CD4-positive, alpha-beta T cell treated with Interferon alpha-2 for 1 hour (primary cell): ENCODE measurements at places on chromosomes 11 and 22.

DNA sequence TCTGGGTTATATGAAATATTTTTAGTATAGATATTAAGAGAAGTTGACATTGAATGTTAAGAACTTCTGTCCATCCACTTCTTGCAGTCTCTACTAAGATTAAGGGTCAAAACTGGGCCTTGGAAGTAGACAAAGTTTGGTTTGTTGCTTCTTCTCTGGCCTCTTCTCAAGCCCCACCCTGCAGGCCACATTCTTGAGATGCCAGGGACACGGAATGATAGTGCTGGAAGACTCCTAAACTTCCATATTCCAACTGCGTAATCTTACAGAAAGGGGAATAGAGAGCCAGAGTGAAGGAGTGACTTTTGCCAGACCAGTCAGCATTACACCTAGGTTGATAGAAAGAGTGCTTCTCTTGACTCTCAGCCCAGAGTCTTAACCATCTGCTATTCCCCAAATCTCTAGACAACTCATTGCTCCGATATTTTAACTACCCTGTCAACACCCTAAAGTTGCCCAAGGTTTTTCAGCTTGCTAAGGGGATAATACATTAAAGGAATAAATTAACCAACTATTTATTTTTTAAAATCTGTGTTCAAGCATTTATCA lies 136.4 kb upstream of the SYN3 start:
- no peak for DNase-seq

DNA sequence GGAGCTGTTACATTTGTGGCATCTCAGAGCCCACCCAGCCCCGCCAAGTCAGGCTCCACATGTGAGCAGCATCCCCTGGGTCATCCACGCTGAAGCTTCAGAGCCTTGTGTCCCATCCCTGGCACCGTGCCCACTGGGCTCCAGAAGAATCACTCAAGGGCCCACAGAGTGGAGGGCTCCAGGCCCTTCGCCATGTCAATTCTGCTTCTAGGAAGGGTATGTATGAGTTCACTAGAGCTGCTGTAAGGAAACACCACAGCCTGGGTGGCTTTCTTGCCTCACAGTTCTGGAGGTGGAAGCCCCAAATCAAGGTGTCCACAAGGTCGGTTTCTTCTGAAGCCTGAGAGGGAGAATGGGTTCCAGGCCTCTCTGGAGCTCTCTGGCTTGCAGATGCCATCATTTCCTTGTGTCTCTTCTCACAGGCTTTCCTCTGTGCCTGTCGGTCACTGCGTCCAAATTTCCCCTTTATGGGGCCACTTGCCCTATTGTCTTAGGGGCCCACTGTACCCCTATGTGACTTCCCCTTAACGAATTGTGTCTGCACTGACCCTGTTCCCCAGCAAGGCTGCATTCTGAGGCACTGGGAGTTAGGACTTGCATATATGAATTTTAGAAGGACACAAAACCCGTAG lies 1476.0 kb downstream of the TBC1D22A start:
- DNase-seq, result no peak

DNA sequence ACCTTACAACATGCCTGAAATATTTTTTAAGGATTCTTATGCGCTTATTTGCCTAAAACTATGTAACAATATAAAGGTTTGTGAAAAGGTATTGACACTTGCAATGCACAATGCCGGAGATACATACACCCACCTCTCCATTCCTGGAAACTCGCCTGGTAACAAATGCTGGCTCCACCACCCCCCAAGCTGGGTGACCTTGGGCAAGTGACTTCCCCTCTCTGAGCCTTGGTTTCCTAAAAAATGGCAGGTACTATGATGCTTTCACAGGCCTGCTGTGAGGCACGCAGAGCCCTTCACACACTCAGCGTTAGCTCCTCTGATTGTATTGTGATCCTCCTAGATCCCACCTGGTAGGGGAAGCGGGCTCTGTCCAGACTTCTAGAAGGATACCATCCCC lies 2.3 kb downstream of the GAL3ST1 start:
- no peak for DNase-seq

GRCh38 chr11:35620795-35621194 lies 2.5 kb downstream of the FJX1 start:
- DNase-seq, result no peak

GRCh38 chr22:49983148-49984042 lies 22.8 kb downstream of the PIM3 start:
- DNase-seq, result peak; percentile 65

GRCh38 chr22:29877620-29878019 lies 5.4 kb upstream of the MTMR3 start:
- no peak for DNase-seq

- no peak for DNase-seq
These were observed 22.7 kb upstream of the YPEL1 start for GRCh38 chr22:21758091-21758864.

GRCh38 chr11:104944076-104944475 lies 24.3 kb downstream of the CASP4 start:
- no peak for DNase-seq

- no peak for DNase-seq
These were observed 16.3 kb upstream of the OPCML start for GRCh38 chr11:133548641-133549040.

DNA sequence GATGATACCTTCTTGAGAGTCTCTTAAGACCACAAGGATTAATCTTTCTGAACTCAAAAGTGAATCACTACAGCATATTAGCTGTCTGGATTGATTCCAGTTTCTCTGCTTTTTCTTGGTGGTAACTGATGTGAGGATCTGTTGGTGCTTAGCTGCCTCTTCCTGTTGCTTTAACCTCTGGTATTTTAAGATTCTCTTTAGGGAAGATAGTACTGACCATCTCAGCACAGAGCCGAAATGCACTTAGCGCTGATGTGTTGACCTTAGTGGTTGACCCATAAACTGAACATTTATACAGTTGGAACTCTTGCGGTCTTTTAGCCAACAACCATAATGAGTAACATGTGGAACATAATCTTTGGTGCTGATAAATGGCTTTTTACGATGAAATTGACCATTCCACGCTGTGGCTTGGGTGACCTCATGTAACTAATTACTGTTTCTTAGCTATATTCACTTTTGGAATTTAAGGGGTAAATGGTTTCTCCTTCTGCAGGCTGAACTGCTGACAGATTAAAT lies 33.7 kb downstream of the APLP2 start:
- DNase-seq, result no peak

DNA sequence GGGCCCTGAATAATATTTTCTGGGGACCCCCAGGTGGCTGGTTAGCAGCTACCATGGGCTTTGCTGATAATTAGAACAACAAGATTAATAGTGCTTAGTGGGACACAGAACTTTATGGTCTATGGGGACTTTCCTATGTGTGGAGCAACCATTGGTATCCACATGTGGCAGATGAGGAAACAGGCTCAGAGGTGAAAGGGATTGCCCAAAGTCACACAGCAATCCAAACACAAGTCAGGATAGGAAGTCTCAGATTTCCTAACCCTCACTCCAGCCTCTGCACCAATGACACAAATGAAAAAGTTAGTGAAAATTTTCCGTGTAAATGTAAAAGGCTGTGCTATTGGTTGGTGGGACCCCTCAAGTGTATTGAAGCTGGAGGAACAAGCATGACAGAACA lies 15.3 kb upstream of the SLCO2B1 start:
- DNase-seq, result no peak

- no peak for DNase-seq
These were observed 142.4 kb downstream of the KIRREL3 start for GRCh38 chr11:126857860-126858808.

GRCh38 chr11:35937700-35938099 lies 6.2 kb upstream of the LDLRAD3 start:
- no peak for DNase-seq

DNA sequence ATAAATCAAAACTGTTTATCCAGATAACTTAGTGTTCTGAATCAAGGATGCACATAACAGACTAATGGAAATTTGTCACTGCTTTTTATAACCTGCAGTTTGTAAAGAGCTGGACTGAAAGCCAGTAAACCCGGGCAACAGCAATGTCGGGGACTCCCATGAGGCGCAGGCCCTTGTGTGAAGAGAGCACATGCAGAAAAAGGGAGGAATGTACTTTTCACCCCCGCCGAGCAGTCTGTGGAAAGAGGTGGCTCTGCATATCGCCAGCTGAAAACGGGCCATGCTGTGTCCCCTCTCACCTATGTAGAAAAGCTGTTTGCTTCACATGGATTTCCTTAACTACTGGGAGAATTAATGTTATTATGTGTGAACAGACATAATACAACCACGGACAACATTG lies 291.2 kb downstream of the CADM1 start:
- DNase-seq, result no peak

GRCh38 chr11:88280673-88281316 lies 56.7 kb downstream of the CTSC start:
- DNase-seq, result no peak

GRCh38 chr11:34145847-34146381 lies 40.5 kb downstream of the NAT10 start:
- no peak for DNase-seq

DNA sequence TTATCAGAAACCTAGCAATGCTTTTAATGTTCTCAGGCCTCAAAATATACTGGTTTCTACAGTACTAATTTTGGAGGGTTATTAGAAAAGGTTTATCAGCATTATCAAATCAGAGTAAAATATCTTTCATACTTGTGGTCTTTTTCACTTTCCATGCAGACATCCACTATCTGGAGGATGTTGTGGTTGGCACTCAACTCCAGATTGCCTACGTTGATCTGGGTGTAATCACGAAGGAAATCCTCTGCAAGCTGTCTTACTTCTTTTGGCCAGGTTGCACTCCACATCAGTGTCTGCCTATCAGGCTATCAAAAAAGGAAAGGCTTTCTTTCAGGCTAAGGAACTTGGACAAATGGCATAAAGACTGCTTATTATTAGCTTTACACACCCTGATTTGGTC lies 11.6 kb downstream of the DDX17 start:
- no peak for DNase-seq

DNA sequence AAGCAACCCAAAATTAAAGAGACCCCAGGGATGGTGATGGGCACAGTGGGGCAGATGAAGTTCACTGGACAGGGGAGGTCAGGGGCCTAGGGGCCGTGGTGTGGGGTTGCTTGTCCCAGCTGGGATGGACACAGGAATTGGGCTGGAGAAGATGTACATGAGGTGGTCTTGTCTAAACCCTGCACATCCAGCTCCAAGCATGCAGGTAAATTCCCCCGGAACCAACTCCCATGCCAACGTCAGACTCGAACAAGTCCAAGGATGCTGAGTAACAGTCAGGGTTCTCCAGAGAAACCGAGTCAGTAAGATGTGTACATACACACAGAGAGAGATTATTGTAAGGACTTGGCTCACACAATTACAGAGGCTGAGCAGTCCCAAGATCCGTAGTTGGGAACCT lies 28.9 kb downstream of the TSPAN32 start:
- no peak for DNase-seq

GRCh38 chr22:47167056-47167455 lies 404.6 kb downstream of the TBC1D22A start:
- no peak for DNase-seq

- DNase-seq, result no peak
These were observed 5.0 kb upstream of the LRFN4 start for GRCh38 chr11:66851698-66852465.

- DNase-seq, result no peak
These were observed 120.9 kb downstream of the ME3 start for GRCh38 chr11:86551288-86552092.

DNA sequence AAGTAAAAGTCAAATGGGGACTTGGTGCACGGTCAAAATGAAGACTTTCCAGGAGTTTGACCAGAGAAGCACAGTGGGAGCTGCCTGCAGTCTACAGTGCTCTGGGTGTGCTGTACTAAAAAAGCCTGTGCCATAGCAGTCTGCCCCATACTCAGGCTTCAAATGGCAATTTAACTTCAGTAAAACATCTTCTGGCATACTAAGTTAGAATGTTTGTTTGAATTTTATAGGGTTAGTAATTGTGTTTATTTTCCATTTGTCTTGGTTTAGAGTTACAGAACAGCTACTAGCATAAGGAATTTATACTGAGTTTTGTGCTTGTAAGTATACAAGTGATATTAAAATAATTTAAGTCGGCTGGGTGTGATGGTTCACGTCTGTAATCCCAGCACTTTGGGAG lies 29.3 kb upstream of the LIPT2 start:
- DNase-seq, result no peak

- DNase-seq, result no peak
These were observed 540 bp downstream of the ADM start for GRCh38 chr11:10305262-10305963.

GRCh38 chr22:46763051-46763705 lies 728 bp downstream of the TBC1D22A start:
- DNase-seq, result peak; percentile 52

GRCh38 chr11:44332665-44333064 lies 22.7 kb upstream of the ALX4 start:
- DNase-seq, result no peak
